ENCODE measurements at places on chromosomes 1 and 21. TPM values are rescaled to one million over a fixed set of nuclear protein-coding genes. Genes with fewer than 3 reads are reported as not detected.

The ZMYND12 gene
- total RNA-seq = 0.23 TPM

The SPRR1B gene
- 0.39 TPM for total RNA-seq

The MARK1 gene
- total RNA-seq = 10.8 TPM

The PADI1 gene
- not detected for total RNA-seq

The TMEM53 gene
- total RNA-seq = 7.3 TPM

The FCRL5 gene
- total RNA-seq = not detected

The SPATA45 gene
- 0.65 TPM for total RNA-seq

The FMO5 gene
- 1.3 TPM for total RNA-seq

The GNG12 gene
- total RNA-seq = 101 TPM

The FNDC5 gene
- total RNA-seq = 0.96 TPM

The ETNK2 gene
- 9.7 TPM for total RNA-seq

- DNase-seq = no peak
Measured at GRCh38 chr21:27645285-27645684, 678.4 kb upstream of the ADAMTS5 start.

- no peak for DNase-seq
Measured at GRCh38 chr1:41492341-41492848, 7.9 kb upstream of the EDN2 start.

GRCh38 chr1:61173118-61173517 lies 90.8 kb downstream of the NFIA start:
- DNase-seq = no peak

- DNase-seq = no peak
Measured at GRCh38 chr1:227774051-227774731, 39.0 kb downstream of the SNAP47 start.

GRCh38 chr1:68331117-68331865 lies 99.0 kb upstream of the WLS start:
- peak; percentile 98 for DNase-seq

DNA sequence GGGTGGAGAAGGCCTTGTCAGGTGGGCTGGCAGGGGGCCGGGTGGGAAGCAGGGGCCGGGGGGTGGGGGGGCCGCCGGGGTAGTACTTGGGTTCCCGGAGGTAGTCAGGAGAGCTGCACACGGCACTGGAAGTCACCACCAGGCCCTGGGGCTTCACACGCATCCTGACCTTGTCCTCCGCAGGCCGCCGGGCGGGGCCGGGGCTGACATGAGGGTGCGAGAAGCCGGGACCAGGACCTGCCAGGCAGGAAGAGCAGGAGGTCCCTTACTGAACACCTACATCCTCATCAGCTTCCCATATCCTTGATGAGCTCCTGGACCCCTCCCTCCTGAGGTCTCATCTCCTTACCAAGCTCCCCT lies 52.0 kb downstream of the AHDC1 start:
- DNase-seq = no peak

GRCh38 chr1:211865180-211865579 lies 34.6 kb upstream of the LPGAT1 start:
- DNase-seq = no peak

DNA sequence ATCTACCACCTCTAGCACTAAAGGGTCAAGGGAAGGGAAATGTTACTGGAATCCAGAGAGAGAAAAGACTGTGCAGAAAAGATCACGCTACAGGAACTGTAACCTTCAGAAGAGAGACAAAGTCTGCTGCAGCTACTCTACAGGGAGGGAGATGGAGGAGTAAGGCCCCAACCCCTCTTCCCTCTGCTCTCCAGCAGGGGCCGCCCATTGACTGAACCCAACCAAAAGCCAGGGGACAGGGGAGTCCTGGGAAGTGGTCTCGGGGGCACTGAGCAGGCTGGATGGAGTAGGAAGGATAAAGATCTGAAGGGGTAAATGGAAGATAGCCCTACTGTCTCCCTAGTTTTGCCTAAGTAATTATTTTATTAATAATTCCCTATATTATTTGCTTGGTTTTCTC lies 72.8 kb upstream of the NR5A2 start:
- DNase-seq = no peak

DNA sequence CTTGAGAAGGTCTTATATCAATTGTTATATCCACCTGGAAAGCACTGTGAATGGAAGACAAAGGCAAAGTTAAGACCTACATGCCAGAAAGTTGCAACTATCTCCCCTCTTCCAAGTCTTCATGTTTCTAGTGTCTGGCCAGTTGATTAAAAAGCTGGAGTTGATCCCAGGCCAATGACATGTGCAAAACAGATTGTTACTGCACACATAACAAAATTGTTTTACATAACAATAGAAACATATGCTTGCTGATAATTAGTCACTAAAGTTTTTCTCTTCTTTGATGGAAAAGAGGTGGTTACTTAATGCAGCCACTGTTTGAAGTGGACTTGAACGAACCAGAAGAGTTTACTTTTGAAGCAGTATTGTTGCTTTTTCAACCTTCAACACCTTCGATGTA lies 158.2 kb downstream of the TGFBR3 start:
- DNase-seq = peak; percentile 38

DNA sequence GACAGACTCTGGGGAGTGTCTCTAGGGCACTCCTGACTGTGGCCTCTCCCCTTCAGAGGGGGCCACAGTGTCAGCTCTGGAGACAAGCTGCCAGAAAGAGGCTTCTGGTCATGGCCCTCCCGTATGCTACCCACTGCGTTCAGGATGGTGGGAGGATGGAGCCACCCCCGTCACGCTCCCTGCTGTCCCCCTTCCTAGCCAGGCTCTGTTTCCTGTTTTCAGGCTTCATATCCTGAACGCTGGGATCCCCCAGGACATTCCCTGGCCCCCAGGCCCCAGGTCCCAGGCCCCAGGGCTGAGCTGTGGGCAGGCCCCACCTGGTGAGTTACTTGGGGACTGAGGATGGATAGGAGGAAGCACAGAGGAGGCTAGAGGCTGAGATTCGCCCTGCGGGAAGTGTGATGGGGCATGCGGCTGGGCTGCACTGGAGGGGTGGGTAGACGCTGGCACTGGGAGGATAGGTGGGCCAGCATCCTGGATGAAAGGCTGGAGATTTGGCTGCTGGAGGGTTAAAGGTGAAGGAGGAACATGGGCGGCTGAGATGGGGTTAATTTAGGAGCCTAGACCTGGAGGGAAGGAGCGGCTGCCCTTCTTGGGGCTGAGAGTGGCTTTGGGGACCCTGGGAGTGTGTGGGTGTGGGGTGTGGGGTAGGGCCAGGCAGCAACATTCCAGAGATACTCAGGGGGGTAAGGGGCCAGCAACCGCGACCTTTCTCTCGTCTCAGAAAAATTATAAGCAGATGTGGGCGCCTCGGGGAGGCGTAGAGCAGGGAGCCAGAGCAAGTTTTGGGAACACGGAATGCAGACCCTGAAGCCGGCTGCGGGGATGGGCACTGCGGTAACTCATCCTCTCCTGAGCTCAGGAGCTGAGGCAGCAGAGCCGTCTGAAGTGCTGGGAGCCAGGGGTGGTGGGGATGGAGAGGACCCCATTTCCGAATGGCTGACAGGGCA lies 8.7 kb downstream of the PEAR1 start:
- no peak for DNase-seq

DNA sequence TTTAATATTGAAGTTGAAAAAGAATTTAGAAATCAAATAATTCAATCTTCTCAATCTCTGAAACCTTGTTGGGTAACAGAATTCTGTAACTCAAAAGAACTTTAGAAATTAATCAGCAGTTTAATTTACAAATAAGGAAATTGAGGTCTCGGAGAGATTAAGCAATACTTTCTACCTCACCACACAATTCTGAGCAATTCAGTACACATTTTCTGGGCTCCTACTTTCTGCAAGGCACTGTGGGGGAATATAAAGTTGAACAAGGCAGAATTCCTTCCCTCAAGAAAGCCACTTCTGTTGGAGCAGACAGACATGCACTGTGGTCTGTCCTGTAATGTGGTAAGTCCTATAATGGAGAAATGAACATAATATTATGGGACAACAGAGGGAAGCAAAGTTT lies 47.7 kb downstream of the MEF2D start:
- no peak for DNase-seq

DNA sequence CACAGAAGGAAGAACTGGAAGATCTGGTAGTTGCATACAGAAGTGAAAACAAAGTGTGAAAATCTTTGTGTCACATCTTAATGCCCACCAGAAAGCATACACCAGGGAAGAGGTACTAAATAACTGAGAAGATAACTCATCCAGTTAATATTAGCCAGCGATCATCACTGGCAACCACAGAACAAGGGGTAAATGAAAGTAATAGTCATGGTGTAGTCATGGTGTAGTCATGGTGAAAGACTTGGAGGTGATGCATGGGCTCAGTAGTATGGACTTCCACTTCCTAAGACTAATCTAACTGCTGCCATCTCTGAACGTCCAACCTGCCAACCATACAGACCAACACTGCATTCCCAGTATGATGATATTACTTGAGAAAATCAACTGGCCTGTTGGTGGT lies 481.2 kb upstream of the NR5A2 start:
- peak; percentile 14 for DNase-seq

DNA sequence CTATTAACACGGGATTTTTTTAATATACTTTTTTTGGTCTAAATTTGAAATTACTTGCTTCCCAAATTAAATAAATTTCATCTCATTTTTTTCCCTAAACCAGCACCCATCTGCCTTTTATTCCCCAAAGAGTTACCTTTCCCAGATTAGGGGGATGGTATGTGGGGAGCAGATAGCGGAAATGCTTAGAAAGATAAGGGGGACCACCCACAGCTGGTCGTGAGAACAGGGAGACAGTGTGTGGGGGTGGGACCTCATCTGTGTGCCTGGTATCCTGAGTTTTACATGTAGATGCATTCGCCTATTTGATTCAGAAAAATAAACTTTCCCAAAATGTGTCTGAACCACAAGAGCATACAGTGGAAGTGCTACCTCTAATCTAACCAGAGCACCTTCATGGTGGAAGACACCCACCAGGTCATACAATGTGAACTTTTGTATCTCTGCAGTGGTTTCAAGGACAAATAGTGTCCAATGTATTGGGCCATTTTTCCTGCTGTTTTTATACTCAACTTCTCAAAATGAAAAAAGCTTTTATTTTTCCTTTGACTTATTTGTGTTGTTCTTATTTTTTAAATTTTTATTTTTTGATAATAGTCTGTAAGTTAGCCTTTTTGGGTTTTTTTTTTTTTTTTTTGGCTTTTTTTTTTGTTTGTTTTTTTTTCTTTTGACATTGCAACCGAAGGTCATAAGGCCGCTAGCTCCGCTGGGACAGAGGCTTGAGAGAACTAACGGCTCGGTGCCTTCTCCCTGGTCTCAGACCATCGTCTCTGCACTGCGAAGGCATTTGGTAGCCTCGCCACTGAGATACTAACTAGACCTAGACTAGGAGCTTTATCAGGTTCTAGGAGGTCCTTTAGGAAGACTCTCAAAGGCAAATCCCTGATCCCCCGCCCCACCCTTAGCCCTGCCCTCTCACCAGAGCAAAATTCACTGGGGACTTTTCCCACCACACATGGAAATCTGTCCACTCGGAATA lies 263.2 kb downstream of the TM2D1 start:
- no peak for DNase-seq

- DNase-seq = no peak
Measured at GRCh38 chr1:243253926-243254232, 1.2 kb downstream of the CEP170 start.

DNA sequence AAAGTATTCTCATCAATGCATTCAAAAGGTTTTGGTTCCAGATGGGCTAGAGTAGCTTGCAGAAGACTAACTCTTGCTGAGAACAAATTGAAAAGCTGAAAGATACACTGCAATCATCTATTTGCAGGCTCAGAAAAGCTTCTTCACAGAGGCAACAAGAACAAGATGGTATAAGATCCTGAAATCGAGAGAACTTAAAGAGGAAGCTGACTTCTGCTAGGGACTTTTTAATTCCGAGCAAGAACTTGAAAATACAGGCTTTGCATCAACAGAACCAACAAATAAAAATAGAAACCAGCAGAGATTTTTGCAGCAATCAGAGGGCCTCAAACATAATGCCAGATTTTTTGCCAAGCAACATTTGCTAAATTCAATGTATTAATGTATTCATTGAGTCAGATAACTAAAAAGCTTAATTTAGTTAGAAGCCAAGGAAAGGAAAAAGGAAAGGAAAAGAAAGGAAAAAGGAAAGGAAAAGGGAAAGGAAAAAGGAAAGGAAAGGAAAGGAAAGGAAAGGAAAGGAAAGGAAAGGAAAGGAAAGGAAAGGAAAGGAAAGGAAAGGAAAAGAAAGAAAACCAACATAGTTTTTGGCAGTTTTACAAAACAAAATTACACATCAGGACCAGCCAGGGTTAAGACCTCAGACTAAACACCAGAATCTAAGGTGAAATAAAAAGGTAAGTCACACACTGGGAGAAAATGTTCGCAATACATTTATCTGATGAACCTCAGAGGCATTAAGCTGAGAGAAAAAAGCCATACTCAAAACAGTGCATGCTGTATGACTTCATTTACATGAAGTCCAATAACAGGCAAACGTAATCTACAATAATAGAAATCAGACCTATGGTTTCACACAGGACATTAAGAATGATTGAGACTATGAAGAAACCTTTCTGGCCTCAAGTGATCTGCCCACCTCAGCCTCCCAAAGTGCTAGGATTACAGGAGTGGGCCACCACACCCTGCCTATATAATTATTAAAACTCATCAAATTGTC lies 42.6 kb downstream of the FAF1 start:
- no peak for DNase-seq

DNA sequence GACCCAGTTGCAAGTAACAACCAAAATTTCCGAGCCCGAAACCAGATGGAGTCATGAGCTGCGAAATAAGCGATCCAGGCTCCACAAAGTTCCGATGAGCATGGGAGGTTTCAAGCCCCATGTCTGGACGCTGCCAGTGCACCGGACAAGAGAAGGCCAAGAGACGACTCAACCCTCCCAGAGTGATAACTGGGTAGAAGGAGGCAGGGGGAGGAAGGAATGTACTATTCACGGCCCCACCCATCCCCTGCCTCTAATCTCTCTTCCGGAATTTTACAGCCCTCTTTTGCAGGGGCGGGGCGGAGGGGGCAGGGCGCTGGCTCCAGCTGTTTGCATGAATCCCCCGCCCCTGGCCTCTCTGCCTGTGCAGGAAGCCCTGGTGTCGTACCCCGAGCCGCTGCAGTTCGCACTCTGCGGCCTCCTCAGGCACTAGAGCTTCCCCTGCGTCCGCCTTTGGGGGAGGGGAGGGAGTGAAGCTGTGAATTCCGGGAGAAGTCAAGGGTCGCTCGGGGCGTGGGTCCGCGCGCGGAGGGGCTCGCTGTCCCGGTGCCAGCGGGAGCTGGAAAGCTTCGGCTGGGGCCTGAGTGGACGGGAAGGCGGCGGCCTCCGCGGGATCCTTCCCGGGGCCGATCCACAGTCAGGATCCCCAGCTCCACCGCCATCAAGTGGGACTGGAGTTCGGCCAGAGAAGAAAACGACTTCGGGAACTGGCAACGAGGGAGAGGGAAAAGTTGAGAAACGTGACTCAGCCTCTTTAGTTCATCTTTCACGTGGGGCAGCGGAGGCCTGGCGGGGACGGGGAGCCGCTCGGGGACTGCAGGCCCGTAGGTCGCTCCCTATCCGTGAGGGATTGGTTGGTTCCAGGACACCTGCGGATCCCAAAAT lies 6.3 kb upstream of the PTP4A2 start:
- peak; percentile 78 for DNase-seq

- peak; percentile 16 for DNase-seq
Measured at GRCh38 chr1:33641104-33641830, 168.8 kb downstream of the ZSCAN20 start.

Measured in astrocyte (in vitro differentiated cells and primary cell).